ENCODE measurements at places on chromosomes 7 and 10.

DNA sequence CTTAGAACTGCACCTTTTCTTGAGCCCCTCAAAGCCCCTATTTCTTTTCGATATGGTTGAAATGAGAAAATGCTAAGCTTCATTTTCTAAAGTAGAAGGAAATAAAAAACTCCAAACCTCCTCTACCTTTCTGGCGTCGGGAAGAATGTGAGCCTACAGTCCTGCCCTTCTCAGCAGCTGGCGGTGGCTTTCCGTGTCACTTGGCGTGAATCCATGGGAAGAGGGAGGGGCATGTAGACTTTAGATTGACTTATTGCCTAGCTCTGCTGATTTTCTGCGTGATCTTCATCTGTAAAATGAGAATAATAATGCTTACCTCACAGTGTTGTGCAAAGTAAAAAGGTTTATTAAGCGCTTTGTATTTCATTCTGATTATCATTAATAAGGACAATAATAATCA, 35.0 kb downstream of the PRR15 start:
- DNase-seq, result no peak

- DNase-seq, result no peak
Measured at GRCh38 chr10:20287586-20287985, 471.4 kb downstream of the PLXDC2 start.

DNA sequence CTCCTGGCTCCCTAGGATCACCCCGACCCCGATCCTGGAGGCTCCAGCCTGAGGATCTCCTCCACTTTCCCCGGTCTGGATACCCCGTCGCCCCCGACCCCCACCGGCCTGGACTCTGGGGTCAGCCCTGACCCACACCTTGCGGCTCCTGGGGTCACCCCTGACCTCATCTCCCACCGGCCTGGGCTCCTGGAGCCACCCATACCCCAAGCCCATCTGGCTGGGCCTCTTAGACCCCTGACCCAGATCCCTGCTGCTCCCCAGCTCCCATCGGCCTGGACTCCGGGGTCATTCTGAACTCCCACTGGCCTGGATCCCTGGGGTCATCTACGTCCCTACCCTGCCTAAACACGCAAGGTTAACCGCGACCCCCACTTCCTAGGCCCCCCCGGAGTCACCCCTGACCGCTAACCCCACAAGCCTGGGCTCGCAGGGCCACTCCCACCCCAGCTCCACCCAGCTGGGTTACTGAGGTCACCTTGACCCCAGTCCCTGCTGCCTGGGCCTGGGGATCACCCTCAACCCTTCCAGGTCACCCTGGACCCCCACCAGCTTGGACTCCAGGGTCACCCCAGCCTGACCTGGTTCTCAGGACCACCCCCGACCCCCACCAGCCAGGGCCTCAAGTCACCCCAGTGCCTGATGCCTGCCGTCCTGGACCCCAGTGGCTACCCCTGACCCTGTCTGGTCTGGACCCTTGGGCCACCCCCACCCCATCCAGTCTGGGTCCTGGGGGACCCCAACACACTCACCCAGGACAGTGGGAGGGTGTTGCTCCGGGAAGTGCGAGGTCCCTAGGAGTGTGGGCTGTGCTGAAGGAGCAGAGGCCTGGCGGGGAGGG, 1.2 kb downstream of the FOXK1 start:
- DNase-seq, result no peak

GRCh38 chr7:18698258-18698734, 202.7 kb downstream of the HDAC9 start:
- DNase-seq, result no peak

DNA sequence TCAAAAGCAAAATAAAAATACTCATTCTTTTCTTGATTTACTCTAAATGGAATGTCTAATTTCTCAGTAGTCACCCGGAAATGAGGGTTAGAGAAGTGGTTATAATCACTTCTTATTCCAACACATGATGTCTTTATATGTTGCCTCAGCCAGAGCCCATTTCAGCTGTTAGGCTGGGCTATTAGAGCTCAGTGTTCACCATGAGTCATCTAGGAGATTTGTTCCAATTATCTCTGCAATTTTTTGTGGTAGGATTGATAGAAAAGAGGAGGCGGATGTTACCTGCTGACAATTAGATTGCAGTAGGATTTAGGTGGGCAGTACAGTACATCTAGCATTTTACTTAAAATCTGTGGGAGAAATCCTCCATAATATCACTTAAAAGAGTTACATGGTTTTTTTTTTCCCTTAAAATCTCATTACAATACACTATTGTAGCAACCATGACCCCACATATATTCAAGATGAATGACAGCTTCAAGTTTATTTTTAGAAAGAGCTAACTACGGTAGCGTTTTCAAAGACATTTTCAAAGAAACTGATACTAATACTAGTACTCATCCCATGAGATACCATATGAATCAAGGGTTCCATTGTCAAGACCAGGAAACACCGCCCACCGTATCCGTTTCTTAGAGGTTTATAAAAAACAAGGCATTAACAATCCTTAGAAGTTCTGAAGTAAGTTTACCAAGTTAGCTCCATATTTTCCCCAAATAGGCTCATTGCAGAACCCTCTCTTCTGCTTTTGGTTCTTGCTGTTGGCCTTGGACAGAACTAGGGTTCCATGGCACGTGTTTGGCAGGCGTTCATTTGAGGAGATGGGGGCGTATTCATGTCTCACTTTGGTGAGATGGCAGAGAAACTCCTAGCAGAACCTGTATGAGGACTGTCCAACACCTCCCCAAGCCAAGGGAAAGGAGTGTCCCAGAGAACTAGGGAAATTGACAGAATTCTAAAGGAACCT, 10.4 kb downstream of the CPA2 start:
- no peak for DNase-seq

GRCh38 chr7:130918129-130919052, 184.4 kb upstream of the KLF14 start:
- no peak for DNase-seq

DNA sequence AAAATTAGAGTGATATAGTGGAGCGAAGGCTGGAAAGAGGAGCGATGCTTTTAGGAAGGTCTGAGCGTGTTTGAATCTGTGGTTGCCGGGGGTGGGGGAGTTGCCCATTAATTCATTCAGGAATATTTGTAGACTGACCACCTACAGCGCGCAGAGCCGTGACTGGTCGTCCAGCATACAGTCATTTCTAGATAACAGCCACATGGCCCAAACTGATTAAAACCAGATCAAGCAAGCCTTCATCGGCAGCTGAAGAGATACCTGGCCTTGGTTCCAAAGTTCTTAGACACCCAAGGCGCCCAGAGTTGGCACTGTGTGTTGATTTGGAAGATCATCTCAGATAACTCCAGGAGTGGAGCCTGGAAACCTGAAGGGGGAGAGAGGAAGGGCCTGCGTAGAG, 1.7 kb downstream of the PROSER2 start:
- DNase-seq, result no peak

GRCh38 chr7:121510302-121510701, 114.2 kb upstream of the FAM3C start:
- no peak for DNase-seq

- no peak for DNase-seq
Measured at GRCh38 chr7:36264913-36265516, 112.0 kb downstream of the EEPD1 start.

GRCh38 chr7:98777051-98777450, 92.8 kb downstream of the TMEM130 start:
- DNase-seq, result no peak

DNA sequence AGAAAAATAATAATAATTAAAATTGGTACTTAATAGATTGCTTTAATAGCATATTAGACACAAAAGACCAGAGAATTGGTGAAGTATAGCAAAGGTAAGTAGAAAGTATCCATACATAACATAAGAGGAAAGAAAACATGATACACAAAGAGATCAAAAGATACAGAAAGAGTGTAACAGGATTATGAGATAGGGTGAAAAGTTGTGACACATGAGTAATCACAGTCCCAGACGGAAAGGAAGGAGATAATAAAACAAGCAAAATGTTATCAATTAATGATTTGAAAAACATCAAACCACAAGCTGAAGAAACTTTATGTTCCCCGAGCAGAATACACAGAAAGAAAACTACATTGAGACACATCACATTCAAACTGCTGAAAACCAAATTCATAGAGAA, 10.5 kb downstream of the TCAF1 start:
- no peak for DNase-seq

DNA sequence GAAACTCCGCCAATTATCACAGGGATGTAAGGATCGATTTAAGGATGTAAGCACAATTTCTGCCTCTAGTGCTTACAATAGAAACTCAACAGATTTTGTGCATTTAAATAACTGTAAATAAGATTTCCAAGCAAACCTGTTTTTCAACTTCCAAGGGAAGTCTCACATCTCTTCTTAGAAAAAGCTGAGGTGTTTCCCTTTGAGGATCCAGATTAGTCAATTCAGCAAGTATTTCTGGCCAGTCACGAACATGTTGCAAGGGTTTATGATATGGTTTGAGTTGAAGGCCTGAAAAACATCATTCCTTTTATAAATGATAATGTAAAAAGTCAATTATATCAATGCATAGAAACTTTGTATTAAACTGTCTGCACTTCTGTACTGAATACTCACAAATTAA, 23.9 kb downstream of the KRIT1 start:
- DNase-seq, result no peak

GRCh38 chr10:101536800-101537199, 51.3 kb downstream of the POLL start:
- no peak for DNase-seq
